ENCODE measurements at places on chromosomes 12 and 14.

- DNase-seq, result no peak
These were observed 51.4 kb upstream of the CCT2 start for GRCh38 chr12:69533844-69534243.

- no peak for DNase-seq
These were observed 23.2 kb downstream of the CCND2 start for GRCh38 chr12:4296751-4297150.

GRCh38 chr12:102061096-102061559, 663 bp downstream of the WASHC3 start:
- no peak for DNase-seq

- peak; percentile 43 for DNase-seq
These were observed 70.0 kb upstream of the VPS33A start for GRCh38 chr12:122336015-122336946.

GRCh38 chr12:14776236-14776961, 26.9 kb downstream of the WBP11 start:
- DNase-seq, result no peak

- DNase-seq, result no peak
These were observed 299.6 kb upstream of the ATP2B1 start for GRCh38 chr12:90008277-90008676.

- DNase-seq, result no peak
These were observed 79.0 kb downstream of the RCOR1 start for GRCh38 chr14:102671410-102671809.

DNA sequence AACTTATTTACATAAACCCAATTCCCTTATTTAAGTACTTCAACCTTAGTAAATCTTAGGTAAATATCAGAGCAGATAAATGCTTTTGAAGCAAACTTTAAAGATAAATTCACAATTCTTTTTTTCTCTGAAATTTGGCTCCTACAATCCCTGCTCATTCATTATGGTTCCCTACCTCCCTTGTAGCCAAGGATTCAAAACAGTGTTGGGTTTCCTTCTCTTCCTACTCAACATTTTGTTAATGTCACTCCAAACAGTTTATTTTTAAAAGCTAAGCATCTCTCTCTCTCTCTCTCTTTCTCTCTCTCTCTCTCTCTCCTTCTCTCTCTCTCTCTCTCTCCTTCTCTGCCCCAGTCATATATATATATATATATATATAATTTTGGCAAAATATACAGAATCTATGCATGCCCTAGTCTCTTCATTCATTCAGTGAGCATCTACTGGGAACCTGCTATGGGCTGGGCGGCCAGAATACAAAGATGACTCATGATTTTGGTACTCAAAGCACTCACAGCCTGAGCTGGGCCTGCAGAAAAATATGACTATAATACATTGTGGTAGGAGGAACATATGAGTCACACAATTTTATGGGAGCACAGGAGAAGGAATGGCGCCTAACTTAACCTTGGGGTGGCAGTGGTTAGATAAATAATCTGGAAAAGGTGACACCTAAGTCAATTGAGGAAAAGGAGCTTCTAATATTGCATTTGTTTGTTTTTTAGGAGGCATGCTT, 123.7 kb upstream of the DHRS4 start:
- no peak for DNase-seq

GRCh38 chr14:103141117-103141796, 18.0 kb downstream of the TNFAIP2 start:
- no peak for DNase-seq

DNA sequence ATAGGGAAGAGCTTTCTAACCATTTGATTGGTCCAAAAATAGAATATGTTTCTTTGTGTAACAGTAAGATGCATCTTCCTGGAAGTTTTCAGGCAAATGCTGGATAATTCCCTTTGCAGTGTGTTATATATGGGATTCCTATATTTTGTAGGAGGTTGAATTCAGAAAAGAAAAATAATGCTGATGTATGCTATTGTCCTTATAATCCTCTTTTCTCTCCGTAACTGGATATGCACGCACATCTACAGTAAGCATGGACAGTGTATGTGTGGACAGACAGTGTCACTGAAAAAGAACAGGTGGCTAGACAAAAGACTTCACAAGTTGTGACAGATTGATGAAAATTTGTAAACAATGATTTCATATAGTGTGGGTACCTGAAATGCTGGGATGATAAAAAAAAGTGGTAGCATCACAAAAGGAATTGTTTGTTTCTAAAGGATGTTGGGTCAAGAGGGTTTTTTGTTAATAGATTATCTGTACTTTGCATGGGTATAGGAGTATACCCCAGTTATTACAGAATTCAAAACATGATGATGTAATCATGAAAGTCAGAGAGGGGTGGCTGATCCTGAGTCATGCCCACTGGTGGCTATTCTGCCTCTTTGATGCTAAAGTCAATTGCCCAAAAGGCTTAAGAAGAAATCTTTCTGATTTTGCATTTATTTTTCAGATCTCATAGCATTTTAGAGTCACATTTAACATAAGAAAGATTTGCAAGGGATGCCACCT, 160.7 kb upstream of the TMTC1 start:
- DNase-seq, result no peak

DNA sequence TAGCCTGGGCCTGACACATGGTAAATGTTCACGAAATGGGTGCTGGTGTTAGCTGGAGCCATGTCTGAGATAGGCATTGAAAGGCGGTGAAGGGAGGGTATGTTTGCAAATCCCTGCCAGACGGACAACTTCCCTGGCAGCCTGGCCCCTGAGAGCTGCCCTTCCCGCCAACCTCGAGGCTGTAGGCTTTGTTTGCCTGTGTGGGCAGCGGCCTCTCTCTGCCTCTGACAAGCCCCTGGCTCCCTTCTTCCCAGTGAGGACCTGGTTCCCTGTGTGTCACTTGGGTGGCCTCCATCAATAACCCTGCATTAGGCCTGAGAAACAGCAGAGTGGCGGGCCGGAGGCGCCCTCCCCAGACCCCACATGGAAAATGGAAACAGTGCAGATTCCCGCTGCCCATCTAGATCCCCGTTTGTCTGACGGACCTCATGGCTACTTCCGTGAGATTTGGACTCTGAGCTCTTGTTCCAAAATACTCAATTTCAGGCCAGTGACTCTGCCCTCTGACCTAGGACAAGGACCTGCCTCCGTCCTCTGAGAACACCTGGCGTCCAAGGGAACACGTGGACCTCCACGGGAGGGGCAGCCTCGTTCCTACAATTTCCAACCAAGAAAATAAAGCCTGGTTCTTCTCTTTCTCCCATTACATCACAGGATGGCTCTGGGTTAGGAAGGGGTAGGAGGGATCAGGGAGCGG, 325.5 kb downstream of the DPF3 start:
- DNase-seq, result no peak

- no peak for DNase-seq
These were observed 13.7 kb downstream of the PRKCH start for GRCh38 chr14:61335049-61335448.

Data from activated CD8-positive, alpha-beta memory T cell treated with anti-CD3 and anti-CD28 coated beads, Interleukin-2, amount 50 U/mL, for 4 hours (primary cell).